CD4-positive, alpha-beta T cell treated with Interleukin-10 for 1 hour (primary cell): ENCODE measurements at places on chromosomes 12 and 14.
A peak's percentile ranks its signal among the peaks of the same experiment; 100 is the strongest.

DNA sequence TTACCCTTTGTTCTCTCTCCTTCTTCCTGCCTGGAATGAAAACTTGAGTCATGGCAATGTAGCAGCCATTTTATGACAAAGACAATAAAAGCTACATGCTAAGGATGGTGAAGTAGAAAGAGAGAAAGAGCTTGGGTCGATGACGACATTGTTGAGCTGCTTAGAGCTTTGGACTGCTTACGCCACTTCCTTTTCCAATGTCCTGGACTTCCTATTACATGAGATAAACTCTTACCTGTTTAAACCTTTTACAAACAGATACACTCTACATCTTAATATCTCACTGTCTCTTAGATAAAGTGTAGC, 70.1 kb downstream of the PEBP1 start:
- DNase-seq = no peak

GRCh38 chr14:49860988-49861698, 8.6 kb upstream of the NEMF start:
- DNase-seq = no peak

GRCh38 chr12:6627616-6628015, 8.1 kb downstream of the LPAR5 start:
- peak; percentile 64 for DNase-seq

- no peak for DNase-seq
These were observed 443.9 kb downstream of the TMEM132D start for GRCh38 chr12:129459886-129460285.

GRCh38 chr12:67774983-67775587, 126.5 kb downstream of the DYRK2 start:
- DNase-seq = no peak

GRCh38 chr14:52043690-52044089, 25.2 kb downstream of the NID2 start:
- peak; percentile 52 for DNase-seq
